ENCODE measurements at places on chromosomes 11 and 22. TPM values are rescaled to one million over a fixed set of nuclear protein-coding genes. Genes with fewer than 3 reads are reported as not detected.

Gene TUBA8
- 1.6 TPM for total RNA-seq

Gene CSNK2A3
- 1.9 TPM for total RNA-seq

Gene HOATZ
- total RNA-seq, result 1.8 TPM

Gene ROBO4
- total RNA-seq, result 6.0 TPM

Gene RNF169
- total RNA-seq, result 21.9 TPM

Gene ZBED4
- total RNA-seq, result 9.6 TPM

Gene TRIM49
- not detected for total RNA-seq

Gene FAM83F
- 0.66 TPM for total RNA-seq

Gene CDC42EP1
- total RNA-seq, result 68.2 TPM

GRCh38 chr11:14687456-14687855, 43.9 kb downstream of the PDE3B start:
- no peak for DNase-seq

- no peak for DNase-seq
Observed at GRCh38 chr11:68970921-68971636, 9.7 kb downstream of the MRGPRD start.

DNA sequence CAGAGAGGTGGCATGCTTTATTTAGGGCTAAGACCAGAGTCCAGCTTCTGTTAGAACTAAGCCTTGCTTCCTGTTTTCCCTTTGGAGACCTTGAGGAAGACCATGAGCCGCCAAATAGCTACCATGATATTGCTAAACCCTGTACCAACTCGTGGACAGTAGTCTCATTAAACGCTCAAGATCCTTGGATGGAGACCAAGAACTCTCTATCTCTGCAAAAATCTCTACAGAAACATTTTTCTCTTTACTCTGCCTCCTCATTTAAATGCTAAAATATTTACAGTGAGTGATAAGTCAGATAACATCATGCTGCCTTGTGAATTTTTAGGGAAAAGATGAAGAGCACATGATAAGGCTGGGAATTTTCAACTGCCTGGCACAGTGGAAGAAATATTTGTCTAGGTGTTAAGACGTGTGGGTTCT, 197.8 kb downstream of the MAML2 start:
- no peak for DNase-seq

DNA sequence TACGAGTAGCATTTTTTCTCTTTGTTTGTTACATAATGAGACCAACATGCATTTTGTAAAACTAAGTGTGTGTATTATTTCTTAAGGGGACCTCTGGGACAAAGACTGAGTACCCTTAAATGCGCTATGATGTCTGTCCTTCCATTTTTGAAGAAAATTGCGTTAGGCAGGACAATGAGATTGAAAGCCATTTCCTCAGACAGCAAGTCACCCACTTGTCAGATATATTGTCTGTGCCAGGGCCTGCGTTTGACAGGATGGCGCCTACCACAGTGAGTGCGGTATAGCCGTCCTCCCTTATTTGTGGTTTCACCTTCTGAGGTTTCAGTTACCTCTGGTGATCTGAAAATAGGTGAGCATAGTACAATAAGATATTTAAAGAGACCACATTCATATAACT, 2.2 kb downstream of the AP2A2 start:
- DNase-seq, result no peak

DNA sequence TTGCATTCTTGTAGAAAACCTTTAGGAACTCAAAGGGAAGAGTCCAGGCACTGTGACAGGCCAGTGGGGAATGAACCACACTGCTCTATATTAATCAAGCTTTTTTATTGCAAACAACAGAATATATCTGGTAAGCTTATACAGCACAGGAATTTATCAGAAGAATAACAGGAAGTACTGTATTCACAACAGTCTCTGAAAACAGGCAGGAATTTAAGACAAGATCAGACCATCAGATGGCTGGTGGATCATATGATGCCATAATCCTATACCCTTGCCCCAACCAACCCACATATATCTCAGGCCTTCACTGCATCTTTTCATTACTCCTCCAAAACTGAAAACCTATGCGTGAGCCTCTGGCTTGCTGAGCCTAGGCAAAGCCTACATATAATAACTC, 1.0 kb upstream of the HTATIP2 start:
- no peak for DNase-seq

GRCh38 chr22:41917375-41917902, 2.6 kb upstream of the SHISA8 start:
- no peak for DNase-seq

DNA sequence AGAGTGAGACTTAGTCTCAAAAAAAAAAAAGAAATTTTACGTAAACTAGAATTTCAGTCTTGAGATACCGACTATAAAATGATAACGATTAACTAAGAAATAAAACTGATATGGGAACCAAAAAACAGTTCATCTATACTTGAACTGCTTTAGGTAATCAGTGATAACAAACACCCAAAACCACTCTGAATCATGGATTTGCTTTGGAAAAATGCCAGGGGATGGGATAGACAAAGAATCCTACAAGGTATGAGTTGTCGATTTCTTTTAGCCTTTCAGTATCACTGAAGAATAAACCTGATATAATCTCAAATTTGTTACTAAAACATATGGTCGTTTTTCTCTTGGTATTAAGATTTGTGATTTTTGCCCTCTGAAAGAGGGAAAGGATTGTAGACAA, 13.7 kb downstream of the CSTF3 start:
- DNase-seq, result no peak

GRCh38 chr11:120510406-120511115, 987 bp upstream of the GRIK4 start:
- DNase-seq, result no peak

DNA sequence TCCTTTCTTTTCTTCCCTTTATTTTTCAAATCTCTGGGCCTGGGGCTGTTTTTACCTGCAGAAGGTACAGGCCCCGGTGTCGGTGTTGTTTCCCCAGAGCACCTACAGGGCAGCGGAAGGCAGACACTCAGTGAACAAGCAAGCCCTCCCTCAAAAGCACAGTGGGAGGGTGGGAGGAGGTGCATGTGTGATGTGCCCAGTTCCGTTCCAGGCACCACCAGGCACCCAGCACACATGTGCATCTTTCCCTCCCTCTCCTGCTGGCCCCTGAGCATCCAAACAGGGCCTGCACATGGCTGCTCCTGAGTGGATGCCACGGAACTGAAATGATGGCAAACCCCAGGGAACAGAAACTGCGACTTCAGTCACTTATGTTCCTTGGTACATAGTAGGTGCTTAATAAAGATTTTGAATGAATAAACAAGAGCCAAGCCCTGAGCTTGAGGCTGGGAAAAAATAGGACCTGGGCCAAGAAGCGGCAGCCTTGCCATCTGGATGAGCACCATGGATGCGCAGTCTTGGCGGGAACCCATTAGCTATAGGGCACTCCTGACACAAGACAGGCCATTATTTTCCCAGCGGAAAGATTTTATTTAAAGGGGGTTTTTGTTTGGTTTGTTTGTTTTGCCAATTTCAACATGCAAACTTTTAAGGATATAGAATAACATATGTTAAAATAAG, 47.8 kb downstream of the ARRB1 start:
- no peak for DNase-seq

- no peak for DNase-seq
Observed at GRCh38 chr22:43007519-43008102, 7.3 kb downstream of the PACSIN2 start.

DNA sequence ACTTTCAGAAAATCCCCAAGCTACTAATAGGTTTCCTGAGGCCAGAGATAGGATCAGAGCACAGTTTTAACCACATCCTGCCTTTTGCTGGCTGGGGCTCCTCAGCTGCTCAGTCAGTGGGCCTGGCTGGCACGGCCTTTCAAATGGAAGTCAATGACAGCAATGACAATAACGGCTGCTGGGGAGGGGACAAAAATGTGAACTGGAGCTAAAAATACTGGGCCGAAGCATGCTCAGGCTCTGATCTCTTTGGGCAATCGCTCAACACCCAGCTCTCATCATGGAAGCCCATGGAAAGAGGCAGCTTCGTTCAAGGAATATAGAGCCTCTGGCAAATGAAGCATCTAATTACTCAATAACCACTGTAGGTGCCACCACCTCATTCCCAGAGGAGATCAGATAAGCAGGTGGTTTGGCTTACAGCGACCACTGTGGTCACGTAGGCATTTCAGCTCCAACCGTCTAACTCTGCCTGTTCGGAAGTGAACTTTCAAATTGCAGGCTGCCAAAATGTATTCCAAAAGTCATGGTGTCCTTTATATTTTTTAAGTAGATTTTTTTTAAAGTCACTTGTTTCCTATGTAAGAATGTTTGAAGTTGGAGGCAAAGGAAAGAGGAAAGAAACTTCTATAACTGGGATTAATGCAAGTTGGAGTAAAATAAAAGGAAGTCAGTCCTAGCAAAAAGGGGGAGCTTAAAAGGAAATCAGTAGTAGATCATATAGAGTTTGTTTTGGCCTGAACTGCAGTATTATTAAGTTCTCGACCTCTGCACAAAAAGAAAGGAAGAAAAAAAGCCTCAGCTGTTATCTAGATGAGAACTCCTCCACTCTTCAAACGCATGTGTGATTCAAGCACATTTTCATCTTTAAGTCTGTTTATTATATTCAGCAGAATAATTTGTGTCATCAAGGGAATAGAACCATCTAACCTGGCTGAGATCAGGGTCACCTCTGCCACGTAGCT, 14.1 kb downstream of the WT1 start:
- no peak for DNase-seq

DNA sequence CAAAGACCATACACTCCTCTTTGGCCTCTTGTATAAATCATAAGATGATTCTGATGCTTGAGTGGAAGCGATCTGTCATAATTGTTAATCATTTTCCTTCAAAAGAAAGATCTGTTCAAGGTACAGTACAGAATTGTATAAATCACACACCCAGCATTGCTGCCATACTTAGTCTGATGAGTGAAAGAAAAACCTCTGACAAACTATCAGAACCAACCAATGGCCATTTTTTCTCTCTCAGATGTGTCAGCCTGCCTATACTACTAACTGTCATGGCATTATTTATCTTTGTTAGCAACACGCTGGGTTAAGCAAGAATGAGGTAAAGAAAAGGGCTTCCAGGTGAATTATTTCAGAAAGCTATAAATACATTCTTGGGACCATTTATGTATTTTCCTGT, 1112.7 kb upstream of the TENM4 start:
- no peak for DNase-seq

GRCh38 chr11:3786781-3787428, 10.4 kb downstream of the NUP98 start:
- DNase-seq, result no peak

DNA sequence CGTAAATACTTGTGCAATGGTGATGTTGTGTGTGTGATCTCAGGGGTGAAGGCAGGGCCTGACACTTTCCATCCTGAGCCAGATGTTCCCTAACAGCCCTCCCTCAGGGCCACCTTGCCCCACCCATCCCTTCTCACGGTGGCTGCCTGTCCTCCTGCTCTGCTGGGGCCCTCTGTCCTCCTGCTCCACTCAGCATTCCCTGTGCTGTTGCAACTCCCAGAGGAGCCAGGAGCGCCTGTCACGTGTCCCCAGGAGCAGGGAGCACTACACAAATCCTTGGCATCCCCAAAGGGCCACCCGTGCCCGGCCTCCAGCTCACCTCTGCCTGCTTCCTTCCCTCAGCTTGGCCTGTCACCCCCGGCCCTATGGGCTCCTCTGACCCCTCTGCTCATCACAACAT, 10.2 kb upstream of the CSNK1E start:
- no peak for DNase-seq

DNA sequence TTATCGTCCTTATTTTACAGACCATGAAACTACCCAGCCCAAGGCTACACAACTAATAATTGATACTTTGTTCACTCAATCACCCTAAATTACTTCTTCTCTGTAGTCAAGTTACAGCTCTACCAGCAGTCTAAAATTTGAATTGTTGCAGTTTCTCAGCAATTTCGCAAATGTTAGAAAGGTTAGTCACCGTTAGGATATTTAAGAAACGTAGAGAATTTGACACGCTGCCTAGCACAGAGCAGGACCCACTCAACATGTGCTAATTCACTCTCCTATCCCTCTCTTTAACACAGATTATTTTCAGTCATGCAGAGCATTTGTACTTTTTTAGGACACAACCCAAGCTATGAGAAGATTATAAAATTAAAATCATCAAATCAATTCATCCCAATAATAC, 771.1 kb upstream of the LUZP2 start:
- no peak for DNase-seq

GRCh38 chr11:10894666-10895065, 36.8 kb upstream of the ZBED5 start:
- DNase-seq, result no peak

GRCh38 chr11:67482275-67482826, 475 bp upstream of the AIP start:
- DNase-seq, result peak; percentile 21

- DNase-seq, result peak; percentile 81
Observed at GRCh38 chr11:66068154-66068821, 1.8 kb upstream of the PACS1 start.

DNA sequence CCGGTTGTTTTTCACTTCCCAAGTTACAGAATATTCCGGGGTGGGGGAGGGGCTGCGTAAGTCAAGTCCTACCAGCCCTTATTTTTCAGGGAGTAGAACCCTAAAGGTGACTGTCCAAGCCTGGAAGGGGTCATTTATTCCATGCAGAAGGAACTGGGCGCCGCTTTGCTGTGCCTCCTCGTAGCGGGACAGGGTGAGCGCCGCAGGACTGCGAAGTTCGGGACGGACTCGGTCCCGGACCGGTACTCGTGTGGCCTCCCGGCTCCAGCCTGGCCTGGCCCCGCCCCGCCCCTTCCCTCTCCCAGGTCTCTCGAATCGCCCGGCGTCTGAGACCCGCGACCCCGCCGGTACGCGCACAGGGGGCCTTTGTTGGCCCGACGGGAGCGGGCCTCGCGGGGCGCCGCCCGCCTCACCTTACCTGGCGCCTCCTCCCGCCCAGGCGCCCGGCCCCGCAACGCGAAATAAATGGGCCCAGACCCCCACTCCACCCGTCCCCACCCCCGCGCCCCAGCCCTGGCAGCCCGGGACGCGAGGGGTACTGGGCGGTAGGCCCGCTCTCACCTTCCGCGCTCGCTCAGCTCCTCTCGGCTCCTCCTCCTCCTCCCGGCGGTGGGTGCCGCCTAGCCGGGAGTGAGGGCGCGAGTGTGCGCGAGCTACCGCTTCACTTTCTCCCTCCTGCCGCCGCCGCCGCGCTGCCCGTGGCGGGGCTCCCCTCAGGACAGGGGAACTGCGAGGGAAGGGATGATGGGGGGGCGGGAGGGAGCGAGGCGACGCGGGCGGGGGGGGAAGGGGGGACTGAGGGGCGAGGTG, 698 bp downstream of the PAK1 start:
- DNase-seq, result peak; percentile 77

DNA sequence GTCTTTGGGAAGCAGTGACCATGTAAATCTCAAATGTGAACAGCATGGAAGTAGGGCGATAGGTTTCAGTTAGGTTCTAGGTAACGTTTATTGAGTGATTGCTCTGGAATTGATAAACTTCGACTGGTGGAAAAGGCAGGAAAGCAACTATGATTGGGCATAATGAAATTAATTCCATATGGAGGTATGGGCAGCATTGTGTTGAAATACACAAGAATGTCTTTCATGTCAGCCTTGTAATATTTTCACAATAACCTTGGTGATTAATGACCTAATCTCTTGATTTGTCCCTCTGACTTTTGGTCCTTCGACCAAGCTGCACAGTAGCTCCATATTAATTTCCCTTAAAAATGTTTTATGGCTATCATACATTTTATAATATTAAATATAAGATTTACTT, 2.8 kb downstream of the CEP57 start:
- no peak for DNase-seq

Data from ovary (tissue), 10 donors.